HFF-Myc (cell line): ENCODE measurements at places on chromosomes 12 and 14.

DNA sequence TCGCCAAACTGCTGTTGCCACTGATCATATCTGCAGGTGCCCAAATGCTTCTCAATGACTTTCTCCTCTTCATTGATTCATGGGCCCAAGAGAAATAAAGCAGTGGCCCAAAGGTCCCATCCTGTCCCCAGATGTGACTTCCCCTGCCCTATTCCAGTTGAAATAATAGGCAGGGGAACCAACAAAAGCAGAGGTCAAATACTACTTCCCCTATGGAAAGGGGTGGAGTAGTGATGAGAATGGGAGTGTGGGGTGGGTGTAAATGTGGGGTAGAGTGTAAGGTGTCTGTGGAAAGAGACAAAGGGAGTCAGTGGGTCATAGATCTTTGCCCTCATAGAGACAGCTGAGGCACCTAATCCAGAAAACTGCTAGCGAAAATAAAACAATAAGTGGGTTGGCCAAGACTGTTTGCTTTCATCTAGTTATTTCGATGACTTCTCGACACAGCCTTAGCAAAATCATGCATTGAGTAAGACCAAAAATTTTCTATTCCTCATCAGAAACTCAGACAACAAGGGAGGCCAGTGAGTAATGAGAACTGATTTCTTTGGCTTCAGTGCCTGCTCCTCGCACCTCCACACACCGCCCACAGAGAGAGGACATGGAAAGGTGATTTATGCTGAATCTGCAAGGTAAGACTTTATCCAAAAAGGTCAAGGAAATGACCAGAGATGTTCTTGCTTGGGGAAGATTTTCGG, 10.9 kb upstream of the IL22 start:
- no peak for DNase-seq

- DNase-seq: no peak
Observed at GRCh38 chr12:55723516-55724225, 3.5 kb downstream of the RDH5 start.

GRCh38 chr14:95486875-95487668, 29.4 kb downstream of the SYNE3 start:
- DNase-seq: no peak

GRCh38 chr14:24986206-24986893, 63.6 kb downstream of the STXBP6 start:
- DNase-seq: no peak

DNA sequence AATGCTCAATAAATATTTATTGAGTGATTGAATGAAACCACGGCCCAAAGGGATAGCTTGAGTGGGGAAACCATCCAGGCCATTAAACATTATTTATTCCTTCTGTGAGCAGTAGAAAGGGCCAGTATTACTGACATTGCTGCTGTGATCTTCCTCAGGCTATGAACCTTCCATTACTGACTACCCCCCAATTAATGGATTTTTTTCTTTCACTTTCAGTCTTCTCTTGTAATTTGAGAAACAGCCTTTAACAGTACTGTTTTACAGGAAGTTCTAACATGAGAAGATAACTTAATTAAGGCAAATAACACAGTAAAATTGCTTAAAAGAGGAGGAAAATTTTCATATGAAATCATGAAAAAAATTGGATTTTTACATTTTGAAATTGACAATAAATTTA, 629.5 kb downstream of the TRHDE start:
- DNase-seq: no peak
